ENCODE measurements at places on chromosomes 11 and 22.

DNA sequence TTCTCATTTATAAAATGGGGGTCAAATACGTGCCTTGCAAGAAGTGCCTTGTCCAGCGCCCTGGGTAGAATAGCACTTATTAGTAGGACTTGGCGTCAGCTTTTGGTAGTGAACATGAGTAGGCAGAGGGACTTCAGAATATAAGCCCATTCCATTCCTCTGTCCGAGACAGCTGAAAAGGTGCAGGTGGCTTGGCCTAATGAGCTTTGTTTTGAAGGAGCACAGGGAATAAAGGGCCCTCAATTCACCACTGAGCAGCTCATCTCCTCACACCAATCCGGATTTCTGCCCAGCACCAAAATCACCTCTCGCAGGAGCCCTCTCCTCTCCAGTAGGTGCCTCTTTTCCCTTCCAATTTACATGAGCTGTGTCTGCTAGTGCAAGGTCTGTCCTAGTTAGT lies 91.2 kb downstream of the DSCAML1 start:
- DNase-seq = no peak

GRCh38 chr11:26958005-26958701 lies 35.8 kb upstream of the FIBIN start:
- no peak for DNase-seq

DNA sequence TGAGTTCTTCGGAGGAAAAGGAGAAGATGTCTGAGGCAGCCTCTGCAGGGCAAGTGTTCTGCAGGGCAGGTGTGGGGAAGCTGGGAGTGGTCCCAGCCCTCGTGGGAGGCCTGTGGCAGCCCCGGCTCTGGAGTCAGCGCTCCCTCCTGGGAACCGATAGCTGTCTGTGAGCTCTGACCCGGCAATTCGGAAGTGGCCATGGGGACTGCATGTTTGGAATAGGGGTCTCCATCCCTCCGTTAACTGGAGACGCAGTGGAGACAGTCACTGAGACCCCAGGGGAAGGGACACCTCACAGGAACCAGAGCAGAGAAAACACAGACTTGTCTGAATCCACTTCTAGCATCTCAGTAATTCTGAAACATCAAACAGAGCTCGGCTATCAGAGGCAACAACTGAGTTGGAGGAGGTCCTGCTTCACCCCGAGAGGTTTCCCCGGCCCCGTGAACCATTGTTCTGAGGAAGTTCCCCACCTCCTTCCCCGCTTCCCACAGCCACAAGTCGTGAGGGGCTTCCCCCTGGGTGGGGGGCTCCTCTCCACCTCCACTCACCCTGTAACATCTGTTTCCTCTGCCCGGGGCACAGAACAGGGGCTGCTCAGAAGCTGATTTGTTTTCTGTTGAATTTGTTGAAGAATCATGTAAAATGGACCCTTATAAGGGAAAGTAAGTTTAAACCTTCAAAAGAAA lies 99.6 kb downstream of the BRD1 start:
- DNase-seq = no peak

GRCh38 chr11:1349327-1350041 lies 40.1 kb upstream of the TOLLIP start:
- no peak for DNase-seq

- no peak for DNase-seq
These were observed 40.9 kb upstream of the NNMT start for GRCh38 chr11:114255289-114255688.

DNA sequence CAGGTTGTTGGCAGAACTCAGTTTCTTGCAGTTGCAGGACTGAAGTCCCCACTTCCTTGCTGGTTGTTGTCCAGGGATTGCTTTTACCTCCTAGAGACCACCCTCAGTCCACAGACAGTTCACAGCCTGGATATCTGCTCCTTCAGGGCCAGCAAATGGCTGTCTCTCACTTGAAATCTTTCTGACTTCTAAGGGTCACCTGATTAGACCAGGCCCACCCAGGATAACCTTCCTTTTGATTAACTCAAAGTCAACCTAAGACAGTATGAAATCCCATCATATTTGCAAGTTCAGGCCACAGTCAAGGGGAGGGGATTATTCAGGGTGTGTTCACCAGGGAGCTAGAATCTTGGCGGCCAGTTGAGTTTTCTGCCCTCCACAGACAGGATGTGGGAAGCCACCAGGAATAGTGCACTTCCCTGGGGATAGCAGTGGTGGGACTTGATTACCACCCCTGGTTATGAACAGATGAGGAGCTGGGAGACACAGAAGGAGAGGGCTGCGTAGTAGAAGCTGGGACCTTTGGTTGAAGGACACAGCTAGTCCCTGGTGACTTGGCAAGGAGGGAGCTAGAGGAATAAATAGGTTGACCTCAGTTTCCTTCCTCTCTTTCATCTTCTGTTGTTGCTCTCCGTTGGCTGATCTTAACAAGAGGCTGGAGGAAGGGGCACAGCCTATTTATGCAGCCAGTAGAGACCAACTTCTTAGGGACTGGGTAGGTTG lies 33.4 kb downstream of the MIAT start:
- no peak for DNase-seq

DNA sequence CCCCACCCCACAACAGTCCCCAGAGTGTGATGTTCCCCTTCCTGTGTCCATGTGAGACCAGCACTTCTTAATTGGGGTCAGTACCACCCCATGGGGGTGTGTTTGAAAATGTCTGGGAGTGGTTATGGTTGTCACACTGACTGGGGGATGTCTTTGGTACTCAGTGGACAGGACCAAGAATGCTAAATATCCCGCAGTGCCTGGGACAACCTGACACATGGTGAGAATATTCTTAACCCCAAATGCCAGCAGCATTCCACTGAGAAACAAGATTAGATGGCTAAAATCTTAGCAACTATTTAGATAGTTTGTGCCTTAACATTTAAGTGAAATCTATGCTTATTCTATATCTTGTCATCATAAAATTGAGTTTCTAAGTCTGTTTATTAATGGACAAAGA lies 177.5 kb upstream of the ZBED5 start:
- no peak for DNase-seq

DNA sequence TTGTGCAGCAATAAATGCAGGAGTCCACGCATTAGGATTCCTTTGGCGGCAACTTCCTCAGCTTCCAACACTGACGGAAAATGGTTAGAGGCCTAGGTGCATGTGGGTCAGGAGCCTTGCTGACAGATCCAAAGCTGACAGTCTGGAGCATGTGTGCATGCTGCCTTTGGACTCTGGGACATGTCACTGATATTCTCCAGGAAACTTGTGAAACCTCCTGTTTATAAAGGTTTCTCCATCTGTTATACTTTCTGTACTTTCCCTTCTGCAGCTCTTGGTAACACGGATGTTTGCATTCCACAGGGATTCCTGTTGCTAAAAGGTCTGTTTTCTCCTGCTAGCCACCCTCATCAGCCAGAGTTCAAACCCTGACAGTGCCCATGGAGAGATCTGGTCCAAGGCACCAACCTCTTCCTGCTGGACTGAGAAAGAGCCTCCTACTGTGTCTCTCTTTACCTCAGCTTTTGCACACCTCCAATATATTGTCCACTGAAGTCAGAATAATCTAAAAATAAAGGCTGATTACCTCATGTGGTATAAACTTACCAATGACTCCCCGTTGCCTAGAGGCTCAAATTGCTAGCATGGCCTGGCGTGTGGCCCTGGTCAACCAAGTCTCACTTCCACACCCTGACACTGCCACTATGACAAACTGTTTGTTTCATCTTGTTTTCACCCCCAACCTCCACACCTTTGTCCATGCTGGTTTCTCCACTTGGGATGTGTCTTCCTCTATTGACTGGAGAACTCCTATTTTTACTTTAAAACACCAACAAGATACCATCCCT lies 31.1 kb upstream of the LYVE1 start:
- no peak for DNase-seq

DNA sequence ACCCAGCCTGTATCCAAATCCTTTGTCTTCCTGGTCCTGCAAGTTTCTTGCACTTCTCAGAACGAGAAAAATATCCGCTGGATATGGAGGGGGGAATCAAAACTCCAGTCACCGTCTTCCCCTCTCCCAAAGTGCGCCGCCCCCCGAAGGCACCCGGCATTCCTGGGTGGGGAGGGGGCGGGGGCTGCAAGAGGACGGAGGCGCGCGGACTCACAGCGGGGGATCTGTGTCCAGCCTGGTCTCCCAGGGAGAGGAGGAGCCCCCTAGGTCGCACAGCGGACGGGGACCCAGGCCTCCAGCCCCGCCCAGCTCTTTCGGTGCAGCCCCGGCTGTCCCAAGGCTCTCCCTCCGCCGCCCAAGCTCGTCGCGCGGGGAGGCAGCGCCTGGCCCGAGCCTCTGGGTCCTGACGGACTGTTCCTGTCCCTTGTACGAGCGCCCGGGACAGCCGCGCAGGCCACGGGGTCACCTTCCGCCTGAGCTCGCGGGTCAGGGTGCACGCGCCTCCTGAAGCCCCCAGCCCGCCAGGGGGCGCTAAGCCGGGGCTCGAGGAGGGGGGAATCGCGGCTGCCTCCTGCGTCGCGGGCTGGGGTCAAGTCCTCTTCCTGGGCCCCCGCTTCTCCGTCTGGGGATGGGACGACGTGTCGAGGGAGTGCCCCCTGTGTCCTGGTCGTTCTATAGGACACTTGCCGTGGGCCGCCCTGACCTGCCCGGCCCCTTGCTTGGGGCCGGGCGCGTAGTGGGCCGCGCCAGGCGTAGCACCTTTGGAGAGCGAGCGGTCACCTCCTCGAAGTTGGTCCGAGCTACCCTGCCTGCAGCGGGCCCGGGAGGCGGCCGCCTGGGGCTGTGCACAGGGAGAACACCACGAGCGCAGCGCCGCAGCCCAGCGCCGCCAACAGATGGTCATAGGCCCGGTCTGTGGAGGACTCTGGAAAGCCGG lies 2.4 kb upstream of the WNT11 start:
- DNase-seq = peak; percentile 58

GRCh38 chr11:11909727-11910126 lies 68.0 kb downstream of the USP47 start:
- no peak for DNase-seq

DNA sequence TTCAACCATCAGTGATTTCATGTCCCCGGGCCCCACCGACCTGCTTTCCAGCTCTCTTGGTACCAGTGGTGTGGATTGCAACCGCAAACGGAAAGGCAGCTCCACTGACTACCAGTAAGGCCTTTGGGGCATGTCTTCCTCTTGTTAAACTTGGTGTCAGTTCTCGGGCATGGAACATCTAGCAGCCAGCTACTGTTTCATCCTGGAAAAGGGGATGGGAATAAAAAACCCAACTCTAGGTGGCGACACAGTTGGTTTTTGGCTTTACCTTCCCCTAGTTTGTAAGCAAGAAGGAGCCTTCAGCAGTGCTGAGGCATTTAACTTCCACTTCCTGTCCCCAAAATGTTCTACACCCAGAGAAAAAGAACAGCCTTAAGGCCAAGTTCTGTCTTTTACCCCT lies 76.7 kb downstream of the BMAL1 start:
- no peak for DNase-seq

DNA sequence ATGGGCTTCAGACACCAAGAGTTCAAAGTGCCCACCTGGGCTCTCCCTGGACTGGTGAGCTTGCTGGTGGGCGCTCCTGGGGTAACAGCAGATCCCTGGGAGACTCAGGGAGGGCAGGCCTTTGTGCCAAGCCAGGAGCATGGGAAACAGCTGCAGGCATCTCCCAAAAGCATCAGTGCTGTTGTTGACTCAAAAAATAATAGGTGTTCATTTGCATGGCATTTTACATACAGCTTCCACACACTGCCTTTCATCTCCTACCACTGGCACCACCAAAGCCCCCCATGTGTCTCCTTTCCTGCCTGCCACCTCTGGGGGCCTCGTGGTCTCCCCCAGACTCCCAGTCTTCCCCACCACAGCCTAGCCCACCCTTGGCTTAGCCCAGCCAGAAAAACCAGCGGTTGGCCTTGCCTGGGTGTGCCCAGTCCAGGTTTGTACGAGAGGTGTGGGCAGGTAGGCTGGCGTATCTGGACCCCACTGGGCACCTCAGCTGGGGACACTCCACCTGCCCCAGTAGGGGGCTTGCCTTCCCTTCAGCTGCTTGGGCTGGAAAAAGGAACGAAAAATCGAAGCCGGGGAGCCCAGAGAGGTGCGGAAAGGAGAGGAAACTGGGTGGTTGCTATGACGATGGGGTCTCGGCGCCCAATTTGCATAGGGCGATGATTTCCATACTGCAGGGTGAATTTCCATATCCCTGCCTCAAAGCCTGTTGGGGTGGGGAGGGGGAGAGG lies 15.0 kb downstream of the POU2F3 start:
- no peak for DNase-seq

- no peak for DNase-seq
These were observed 27.6 kb upstream of the CD44 start for GRCh38 chr11:35111161-35112055.

DNA sequence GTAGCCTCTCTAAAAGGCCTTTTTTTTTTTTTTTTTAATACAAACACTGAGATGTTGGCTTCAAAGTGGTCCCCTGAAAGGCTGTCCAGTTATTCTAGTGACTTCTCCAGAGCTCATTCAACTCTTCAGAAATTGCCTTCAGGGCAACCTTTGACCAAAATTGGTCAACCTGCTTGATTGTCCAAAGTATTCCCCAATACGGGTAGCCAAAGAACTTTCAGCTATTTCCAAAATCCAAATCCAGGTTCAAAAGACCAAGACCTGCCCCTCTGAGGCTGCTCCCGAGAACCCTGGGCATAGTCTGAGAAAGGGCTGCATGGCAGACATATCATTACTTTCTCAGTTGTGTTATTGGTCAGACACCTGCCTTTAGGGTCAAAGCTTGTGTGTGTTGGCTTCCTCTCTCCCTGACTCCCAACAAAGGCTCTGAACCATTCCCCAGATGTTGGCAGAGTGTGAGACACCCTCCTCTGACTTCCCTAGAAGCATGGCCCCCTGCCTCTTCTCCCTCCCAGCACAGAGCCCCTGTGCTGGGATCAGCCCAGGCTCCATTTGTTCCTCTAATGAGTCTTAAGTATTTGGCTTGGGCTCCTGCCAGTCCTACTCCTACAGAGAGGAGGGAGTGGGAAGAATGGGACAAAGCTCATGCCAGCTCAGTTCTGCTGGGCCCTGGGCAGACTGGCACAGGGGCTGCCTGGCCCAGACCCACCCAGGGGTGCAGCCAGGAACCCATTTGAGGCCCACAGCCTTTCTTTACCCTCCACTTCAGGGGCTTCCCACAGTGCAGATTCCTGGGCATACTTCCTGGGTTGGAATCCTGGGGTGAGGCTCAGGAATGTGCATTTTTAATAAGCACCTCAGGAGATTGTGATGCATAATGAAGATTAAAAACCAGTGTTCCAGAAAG lies 30.3 kb downstream of the TNKS1BP1 start:
- DNase-seq = no peak

DNA sequence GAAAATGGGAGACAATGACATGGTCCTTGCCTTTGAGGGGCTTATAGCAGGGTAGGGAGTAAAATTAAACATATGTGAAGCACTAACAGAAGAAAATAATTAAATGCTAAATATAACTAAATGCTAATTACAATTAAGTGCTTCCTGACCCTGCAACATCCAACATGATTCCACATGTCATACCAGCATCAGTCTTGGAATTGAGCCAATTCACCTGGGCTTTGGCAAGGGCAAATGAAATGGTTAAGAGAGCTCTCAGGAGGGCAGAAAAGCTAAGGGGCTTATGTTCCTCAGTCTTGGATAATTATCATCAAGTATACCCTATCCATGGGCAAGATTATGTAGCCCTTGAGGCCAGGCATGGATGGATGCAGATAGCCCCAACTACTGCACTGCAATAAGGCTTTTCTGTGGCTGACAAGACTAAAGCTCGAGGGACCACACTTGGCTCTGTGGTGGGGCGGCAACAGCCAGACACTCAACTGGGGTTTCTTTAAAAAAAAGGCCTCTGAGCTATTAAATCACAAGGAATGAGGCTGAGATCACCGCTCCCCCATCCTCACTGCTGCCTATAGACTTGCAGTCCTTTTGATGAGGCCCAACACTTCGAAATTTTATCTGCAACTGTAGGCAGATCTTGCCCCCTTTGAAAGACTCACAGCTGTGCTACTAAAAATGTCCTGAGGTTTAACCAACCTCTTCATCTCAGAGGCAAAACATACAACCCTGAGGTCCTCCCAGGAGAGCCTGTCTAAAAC lies 39.0 kb downstream of the IL18BP start:
- DNase-seq = no peak

Measured in stimulated activated CD8-positive, alpha-beta memory T cell treated with anti-CD3 and anti-CD28 coated beads, Interleukin-12 subunit alpha, Interleukin-12 subunit beta, amount 100 ng/mL, for 1 hour (primary cell).